ENCODE measurements at places on chromosomes 2 and 18. TPM values are rescaled to one million over a fixed set of nuclear protein-coding genes. Genes with fewer than 3 reads are reported as not detected.

GRCh38 chr2:38442643-38443541 is 65.8 kb upstream of the ATL2 start:
- DNase-seq: peak; percentile 63

GRCh38 chr2:54658564-54659071 is 64.8 kb upstream of the EML6 start:
- DNase-seq: peak; percentile 75

DNA sequence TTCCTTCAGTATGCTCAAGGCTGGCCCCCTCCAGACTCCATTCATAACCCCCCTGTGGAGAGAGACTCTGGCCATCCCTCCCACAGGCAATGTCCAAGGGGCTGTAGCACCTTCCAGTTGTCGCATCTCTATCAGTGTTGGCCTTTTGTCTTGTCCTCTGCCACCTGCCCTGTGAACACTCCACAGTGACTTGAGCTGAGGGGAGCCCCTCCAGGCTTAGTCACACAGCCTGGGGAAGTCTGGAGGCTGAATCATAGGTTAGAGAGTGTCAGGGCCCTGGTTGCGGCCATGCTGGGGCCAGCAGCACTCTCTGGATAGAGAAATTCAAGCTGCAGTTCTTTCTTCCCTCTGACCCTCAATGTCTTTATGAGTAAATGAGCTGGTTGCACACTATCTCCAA is 64.7 kb downstream of the GYPC start:
- DNase-seq: no peak

- peak; percentile 80 for DNase-seq
Observed at GRCh38 chr18:12628706-12629702, 28.9 kb downstream of the SPIRE1 start.

DNA sequence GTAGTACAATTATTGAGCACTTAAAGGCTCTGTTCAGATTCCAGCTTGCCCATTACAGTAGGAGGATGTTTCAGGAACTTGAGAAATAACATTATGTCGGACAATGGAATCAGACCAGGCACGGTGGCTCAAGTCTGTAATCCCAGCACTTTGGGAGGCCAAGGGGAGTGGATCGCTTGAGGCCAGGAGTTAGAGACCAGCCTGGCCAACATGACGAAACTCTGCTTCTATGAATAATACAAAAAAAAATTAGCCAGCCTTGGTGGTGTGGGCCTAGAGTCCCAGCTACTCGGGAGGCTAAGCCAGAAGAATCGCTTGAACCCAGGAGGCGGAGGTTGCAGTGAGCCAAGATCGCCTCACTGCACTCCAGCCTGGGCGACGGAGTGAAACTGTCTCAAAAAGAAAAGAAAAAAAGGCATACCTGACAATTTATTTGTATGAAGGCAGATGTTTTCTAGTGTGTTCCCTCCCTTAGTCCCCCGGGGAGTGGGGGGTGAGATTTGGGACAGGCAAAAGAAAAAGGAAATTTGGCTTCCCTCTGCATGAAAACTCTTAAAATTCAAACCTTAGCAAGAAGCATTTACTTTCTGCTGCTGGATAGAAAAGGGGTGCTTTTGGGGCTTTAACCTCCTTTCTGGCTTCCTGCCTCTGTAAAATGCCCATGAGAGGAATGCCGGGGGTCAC is 13.7 kb upstream of the ZNF532 start:
- no peak for DNase-seq

GRCh38 chr2:15082105-15083058 is 449.9 kb downstream of the LRATD1 start:
- DNase-seq: no peak

DNA sequence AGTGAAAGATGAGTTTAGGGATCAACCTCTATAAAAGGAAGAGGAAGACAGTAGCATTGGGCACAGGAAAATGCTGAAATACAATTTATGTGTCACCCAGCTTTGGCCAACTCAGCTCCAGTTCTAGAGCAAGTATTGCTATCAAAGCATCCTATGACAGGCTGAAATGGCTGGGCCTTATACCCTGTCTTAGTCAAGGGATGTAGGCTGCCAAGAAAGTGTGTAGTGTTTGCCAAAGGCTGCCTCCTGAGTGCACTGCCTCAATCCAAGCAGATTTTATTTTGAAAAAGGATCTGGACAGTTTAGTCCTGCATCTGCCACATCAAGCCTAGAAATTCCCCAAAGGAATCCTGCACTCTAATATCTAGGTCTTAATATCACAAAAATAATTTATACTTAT is 359.9 kb upstream of the ZC3H15 start:
- no peak for DNase-seq

GRCh38 chr2:224063298-224063648 is 24.2 kb upstream of the SERPINE2 start:
- no peak for DNase-seq

The ANKRD30B gene
- 1.1 TPM for total RNA-seq

GRCh38 chr2:30178618-30179434 is 32.0 kb downstream of the YPEL5 start:
- DNase-seq: peak; percentile 96

The C2orf15 gene
- total RNA-seq: not detected

GRCh38 chr2:174012347-174013314 is 47.5 kb upstream of the SP3 start:
- DNase-seq: no peak

DNA sequence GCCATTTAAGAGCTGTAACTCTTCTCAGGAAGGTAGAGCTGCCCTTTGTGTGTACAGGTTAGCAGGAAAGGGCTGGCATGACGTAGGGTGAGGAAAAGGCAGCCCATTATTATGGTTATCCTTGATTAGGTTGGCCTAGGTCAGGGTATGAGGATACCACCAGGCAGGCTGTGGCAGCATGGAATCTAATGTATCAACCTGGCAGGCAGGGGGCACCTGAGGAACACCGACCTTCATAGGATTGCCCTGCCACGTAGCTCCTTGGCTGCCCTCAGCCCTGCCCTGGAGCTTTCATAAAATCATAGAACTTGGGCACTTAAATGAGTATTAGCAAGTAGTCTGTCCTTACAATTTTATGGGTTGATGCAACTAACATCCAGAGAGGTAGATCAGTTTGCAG is 261.6 kb downstream of the LTBP1 start:
- DNase-seq: no peak

The GPR35 gene
- 1.0 TPM for total RNA-seq

- DNase-seq: peak; percentile 83
Observed at GRCh38 chr2:177397481-177398289, 5.1 kb downstream of the AGPS start.

DNA sequence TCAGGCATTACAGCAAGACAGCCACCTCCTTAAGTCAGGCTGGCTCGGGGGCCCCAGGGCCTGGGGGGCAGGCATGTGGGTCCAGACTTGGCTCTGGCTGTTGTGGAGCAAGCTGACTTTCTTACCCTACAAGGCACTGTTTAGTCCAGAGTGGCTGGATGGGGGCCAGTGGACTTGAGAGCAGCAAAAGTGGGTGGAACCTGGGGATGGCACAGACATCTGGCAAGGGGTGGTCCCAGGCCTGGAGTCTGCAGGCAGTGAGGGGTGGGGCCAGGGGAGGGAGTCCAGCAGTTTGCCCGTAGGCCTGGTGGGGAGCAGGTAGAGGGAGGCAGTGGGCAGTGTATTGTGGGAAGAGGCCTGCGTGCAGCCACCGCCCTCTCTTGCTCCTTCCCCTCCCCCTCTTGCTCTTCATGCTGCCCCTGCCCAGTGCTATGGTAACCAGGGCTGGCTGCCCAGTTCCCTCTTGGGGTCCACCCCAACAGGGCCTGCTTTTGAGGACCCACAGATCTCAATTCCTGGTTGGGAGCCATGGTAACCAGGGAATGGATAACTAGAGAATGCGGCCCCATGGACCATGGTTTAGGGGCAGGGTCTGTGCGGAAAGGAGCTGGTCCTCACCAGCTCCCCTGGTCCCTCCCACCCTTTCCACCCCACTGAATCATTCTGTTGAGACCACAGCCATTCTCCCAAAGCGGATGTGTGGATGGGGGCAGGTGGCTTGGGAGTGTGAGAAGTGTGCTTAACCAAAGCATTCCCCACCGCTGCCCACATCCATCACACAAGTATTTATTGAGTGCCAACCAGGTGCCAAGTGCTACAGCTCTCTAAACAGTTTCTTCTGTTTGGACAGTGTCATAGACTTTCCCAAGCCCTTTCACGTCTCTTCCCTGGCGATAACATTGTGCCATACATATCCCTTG is 19.3 kb downstream of the SPEG start:
- DNase-seq: peak; percentile 87

The VAMP8 gene
- total RNA-seq: 21.2 TPM

GRCh38 chr2:101882769-101883307 is 108.9 kb upstream of the IL1R2 start:
- no peak for DNase-seq

DNA sequence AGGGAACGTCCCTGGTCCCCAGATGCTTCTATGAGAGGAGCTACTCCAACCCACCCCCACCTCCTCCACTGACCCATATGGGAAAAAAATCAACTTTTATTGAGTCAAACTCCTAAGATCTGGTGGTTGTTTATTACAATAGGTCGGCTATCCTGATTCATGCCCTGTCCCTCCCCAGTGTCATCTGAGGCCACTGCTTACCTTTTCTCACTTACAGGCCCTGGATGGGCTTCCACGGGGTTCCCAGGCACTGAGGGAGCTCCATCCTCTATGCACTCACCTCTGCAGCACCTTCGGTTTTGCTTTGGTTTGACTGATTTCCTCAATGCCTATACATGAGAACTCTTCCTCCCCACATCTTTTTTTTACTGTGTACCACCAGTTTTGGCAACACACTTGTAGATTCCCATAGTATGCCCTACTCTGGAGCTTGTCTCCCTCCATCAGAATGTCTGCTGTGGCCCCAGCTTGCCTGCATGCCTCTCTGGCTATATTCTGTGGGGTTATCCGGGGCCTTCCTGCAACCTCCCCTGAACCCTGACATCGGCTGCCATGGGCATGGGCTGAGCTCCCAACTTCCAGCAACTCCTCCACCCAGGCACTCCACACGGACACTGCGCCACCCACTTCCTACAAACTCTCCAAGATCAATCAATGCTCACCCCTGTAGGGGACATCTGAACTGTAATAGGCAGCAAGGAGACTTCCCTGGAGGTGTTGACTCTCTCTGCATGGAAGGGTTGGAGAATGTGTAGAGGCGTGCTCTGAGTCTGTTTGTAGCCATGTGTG is 236.1 kb downstream of the VAPA start:
- DNase-seq: no peak

GRCh38 chr2:174606336-174606735 is 8.7 kb upstream of the WIPF1 start:
- DNase-seq: peak; percentile 96

The TPO gene
- not detected for total RNA-seq

The SLC16A14 gene
- 0.11 TPM for total RNA-seq

- DNase-seq: peak; percentile 19
Observed at GRCh38 chr2:52658598-52658997, 1109.0 kb upstream of the CHAC2 start.

GRCh38 chr2:238255636-238256035 is 15.8 kb upstream of the HES6 start:
- DNase-seq: no peak

The CRYGD gene
- not detected for total RNA-seq

DNA sequence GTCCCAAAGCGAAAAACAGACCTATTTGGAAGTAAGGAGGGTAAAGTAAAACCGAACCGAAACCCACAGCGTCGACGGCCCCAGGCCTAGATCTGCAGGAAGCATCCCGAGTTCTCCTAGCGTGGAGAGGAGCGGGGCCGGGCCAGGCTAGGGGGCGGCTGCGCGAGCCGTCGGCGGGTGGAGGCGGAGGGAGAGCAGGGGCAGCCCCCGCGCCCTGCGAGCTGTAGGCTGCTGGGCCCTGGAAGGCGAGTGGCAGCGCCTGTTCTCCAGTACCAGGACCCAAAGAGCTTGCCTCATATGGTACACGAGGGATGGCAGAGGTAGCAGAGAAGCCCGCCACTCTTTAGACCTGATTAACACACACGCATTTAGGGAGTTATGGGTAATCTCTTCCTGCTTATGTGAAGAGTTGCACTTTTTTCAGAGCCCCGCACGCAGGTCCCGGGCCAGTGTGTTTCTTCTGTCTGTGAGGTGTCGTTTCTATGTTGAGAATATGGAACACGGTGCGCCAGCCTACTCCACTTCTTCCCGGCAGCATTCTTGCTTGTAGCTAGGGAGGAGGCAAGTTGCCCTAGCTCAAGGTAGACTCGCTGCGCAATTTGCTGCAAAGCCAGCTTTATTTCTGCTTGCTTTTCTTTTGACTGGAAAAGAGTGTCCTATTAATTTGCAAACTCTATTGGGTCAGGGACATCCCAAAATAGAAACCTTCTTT is 71.1 kb downstream of the ARHGEF33 start:
- DNase-seq: no peak

The SCYGR3 gene
- not detected for total RNA-seq

GRCh38 chr2:237547841-237548416 is 18.4 kb upstream of the PRLH start:
- DNase-seq: no peak

The IL1RN gene
- not detected for total RNA-seq

- DNase-seq: no peak
Observed at GRCh38 chr2:43019025-43019367, 207.4 kb downstream of the ZFP36L2 start.

GRCh38 chr2:41937921-41938708 is 109.7 kb upstream of the PKDCC start:
- DNase-seq: no peak

DNA sequence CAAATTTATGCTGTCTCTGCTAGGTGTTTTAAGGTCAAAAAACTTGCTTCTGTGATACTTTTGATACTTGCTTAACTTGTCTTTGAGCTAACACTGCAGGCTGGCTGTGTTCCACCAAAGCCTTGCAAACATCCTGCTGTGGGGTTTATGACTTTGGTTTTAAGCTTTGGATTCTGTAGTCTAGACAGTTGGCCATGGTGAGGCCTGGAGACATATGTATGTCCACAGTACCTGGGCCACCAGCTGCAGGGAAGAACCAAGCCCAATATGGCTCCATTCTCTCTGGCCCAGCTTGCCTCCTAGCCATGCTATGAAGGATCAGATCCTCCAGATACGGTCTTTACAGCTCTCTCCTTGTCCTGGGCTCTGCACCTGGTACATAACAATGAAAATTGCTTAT is 113.9 kb downstream of the INO80D start:
- no peak for DNase-seq

GRCh38 chr2:105446501-105446900 is 47.6 kb upstream of the FHL2 start:
- no peak for DNase-seq
